ENCODE measurements at places on chromosomes 3 and 15.

DNA sequence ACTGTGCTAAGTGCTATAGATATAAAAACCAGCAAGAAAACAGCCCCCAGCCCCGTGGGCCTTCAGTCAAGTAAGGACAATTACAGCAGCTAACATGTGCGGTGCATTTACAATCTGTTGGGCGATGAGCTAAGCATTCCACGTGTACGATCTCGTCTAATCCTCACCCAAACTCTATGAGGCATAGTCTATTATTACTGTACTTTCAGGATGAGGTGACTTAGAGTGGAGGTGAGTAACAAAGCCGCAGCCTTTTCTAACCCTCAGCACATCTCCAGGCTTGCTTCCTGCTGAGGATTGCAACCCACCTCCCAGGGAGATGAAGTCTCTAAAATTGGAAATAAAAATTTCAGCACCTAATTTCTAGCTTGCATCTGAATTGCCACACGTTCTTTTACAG is 53.2 kb upstream of the MCF2L2 start:
- no peak for DNase-seq

GRCh38 chr15:100433304-100433703 is 91.5 kb upstream of the ADAMTS17 start:
- DNase-seq = no peak

- DNase-seq = no peak
Observed at GRCh38 chr3:175476489-175476888, 617.4 kb downstream of the NAALADL2 start.

DNA sequence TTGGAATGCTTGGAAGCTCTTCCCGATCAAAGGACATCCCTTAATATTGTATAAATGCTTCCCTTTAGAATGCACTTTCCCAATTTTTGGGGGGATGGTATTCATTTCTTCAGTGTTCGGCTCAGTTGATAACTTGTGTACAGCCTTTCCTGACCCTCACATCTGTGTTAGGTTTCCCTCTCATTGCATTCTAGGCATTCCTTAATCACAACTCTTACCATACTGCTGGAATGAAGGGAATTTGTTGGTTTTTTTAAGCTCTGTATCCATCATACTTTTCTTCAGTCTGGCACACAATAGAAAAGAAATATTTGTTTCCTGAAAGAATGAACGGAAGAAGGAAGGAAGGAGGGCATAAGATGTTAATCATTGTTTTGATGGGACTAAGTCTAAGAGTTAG is 119.5 kb downstream of the CHST2 start:
- DNase-seq = no peak

DNA sequence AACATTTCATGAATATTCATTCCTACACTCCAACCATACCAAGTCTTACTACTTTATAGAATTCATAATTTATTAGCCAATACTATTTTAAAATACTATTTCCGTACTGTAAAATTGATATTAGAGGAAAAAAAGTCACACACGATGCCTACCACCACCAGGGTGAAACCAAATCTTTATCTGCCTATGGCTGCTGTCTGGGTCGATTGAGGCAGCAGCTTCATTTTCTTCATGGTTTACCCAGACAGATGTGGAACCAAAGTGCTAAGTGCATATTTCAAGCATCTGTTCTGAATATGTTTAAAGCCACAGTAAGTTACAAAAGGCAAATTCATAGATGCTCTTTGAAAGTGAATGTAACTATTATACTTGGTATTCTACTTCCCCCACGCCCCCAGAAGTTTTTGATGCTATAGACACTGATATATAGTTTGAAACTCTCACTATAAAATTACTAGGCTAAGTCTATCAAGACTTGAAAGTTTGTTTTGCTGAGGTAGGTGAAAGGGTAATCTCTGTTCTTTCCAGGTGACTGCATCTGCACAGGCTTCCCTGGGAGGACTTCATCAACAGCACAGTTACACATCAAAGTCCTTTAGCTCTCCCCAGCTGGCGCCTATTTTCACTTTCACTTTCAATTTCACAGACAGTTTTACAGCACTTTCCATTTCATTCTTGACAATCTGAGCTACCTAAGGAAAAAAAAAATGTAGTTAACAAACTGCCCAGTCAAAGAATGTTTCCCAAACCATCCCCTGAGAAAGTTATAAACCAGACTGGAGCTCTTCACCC is 113.9 kb downstream of the POLQ start:
- peak; percentile 48 for DNase-seq

GRCh38 chr3:18423401-18424212 is 1.5 kb downstream of the SATB1 start:
- no peak for DNase-seq

GRCh38 chr15:63556246-63556645 is 40.9 kb upstream of the FBXL22 start:
- no peak for DNase-seq

- DNase-seq = no peak
Observed at GRCh38 chr15:73244333-73244732, 124.4 kb downstream of the HCN4 start.

DNA sequence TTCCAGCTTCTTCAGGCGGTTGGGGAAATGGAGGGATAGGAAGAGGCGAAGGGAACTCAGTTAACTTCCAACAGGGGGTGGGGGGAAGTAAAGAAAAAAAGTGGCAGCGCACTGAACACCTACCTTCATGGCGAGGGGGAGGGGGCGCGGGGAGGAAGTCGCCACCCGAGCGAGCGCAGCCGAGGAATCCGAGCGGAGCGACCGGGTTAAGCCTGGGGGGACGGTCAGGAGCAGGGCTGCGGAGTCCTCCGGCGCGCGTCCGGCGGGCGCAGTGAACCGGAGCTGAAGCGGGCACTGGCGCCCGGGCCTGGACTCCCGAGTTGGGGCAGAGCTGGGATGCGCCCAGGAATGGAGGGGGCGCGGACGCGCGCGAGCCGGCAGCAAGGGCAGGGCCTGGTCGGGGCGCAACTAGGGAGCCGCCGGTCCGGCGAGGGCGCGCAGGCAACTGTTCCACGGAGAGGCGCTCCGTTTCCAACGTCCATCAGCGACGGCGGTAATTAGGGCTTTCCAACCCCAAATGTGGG is at the start of gene WNT5A:
Gene WNT5A, minus strand, starts transcription at position 450 of the 524 bp plus-strand sequence. Its CDS starts 321 bp downstream, at position 129.
- no peak for DNase-seq

GRCh38 chr15:55894399-55894965 is 98.9 kb downstream of the NEDD4 start:
- DNase-seq = no peak

GRCh38 chr15:96330450-96331143 is at the start of gene NR2F2:
Gene NR2F2 (plus strand): TSS chr15:96330700. CDS start chr15:96332106, 1,406 bp downstream.
- DNase-seq = no peak

GRCh38 chr3:13849018-13849417 is 30.9 kb downstream of the WNT7A start:
- DNase-seq = no peak

DNA sequence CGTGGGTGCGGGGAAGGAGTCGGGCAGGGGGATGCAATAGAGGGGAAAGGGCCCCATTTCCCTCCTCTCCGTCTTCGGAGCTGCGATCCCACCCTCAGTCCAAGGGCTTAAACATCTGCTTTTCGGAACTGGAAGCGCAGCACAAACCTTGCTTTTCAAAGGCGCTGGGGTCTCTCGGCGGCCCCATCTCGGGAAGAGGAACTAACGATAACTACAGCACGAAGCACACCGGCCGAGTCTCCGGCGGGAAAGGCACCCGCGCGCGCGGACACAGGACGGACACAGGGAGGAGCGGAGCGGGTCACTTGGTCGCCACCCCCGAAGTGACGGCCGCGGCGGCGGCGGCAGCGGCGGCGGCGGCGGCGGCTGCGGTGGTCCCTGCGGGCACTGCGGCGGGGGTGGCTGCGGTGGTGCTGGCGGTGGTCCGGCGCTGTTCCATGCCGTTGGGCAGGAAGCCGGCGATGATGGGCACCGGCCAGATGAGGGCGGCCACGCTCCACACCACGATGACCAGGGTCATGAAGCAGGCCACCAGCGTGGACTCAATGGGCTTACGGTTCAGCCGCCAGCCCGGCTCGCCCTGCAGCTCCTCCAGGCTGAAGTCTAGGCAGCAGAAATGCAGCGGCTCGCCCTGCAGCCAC is 1.1 kb downstream of the TMEM158 start:
- no peak for DNase-seq

- DNase-seq = no peak
Observed at GRCh38 chr3:25165306-25165705, 262.8 kb upstream of the RARB start.

DNA sequence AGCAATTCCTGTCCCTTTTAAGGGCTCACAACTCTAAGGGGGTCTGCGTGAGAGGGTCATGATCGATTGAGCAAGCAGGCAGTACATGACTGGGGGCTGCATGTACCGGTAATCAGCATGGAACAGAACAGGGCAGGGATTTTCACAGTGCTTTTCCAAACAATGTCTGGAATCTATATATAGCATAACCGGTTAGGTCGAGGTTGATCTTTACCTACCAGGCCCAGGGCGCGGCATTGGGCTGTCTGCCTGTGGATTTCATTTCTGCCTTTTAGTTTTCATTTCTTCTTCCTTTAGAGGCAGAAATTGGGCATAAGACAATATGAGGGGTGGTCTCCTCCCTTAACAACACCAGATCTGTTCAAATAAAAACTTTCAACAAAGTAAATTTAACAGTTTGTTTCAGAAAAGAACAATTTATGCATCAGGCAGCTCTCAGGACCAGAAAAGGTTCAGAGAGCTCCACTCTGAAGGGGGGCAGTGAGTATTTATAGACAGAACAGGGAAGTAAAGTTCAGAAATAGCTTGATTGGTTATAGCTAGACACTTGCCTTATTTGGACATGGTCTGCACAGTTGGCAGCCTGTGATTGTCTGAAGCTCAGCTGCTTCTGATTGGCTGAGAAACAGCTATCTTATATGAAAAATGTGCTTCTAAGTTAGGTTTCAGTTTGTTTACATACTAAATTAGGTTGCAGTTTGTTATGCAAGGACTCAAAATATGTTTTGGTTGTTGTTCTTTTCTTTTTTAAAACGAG is 17.2 kb upstream of the B4GALT4 start:
- DNase-seq = no peak

DNA sequence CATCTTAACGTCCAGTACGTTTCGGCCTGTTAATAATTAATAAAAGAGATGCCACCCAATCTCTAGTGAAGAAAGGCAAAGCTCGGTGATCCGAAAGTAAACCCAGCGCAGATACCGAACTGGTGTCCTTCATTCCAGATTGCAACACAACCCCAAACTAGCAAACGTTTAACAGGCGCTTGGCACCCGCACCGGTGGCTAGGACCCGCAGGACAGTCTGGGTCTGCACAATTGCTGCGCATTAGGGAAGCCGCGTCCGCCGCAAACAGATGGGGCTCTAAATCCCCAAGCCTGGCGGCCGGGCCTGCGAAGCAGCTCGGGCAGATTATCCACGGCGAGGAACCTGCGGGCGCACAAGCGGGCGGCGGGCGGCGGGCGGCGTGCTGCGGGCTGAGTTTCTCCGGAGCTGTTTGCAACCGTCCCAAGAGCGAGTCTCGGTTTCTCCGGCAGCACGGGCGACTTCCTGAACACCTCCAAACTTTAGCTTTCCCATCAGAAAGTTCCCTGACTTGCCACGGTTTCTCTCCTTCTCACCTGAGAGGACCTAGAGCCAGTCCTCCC is 112.1 kb upstream of the ICE2 start:
- DNase-seq = no peak

- no peak for DNase-seq
Observed at GRCh38 chr3:194125442-194125841, 10.5 kb upstream of the HES1 start.

GRCh38 chr3:155861476-155862183 is 7.4 kb upstream of the SLC33A1 start:
- no peak for DNase-seq
